ENCODE measurements at places on chromosomes 12 and 14.

- no peak for DNase-seq
These were observed 31.7 kb downstream of the ATP2A2 start for GRCh38 chr12:110312581-110313360.

- no peak for DNase-seq
These were observed 739 bp upstream of the SPATA7 start for GRCh38 chr14:88384718-88385117.

GRCh38 chr12:106090591-106091445 is 47.9 kb downstream of the NUAK1 start:
- DNase-seq = no peak

DNA sequence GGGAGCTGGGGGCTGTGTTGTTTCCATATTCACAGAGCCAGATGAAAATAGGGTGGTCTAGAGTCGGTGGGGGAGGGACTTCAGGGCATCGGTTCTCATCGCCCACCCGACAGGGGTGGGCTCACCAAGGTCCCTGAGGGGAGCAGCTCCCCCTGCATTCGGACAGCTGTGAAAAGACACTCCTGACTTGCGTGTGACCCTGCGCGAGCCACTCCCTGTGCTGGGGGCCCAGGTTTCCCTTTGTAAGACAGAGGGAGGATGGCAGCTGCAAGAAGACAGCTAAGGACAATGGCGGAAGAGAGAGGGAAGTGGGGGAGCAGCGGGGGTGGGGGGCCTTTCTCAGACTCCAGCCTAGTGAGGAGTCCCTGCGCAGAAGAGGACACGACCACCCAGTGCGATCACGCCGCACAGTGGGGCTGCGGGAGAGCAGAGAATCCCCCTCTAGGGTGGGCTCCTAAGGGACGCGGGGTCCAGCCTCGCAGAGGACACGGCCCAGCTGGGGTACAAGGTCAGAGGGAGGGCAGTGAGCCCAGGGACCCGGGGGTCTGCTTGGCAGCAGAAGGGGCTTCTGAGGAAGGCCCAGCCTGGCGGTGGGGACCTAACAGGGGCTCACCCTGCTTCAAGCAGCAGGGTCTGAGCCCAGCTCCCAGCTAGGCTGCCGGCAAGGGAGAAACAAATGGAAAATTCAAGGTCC is 326.9 kb upstream of the DIO3 start:
- no peak for DNase-seq

GRCh38 chr14:67221248-67221981 is 19.8 kb upstream of the PALS1 start:
- DNase-seq = no peak
